IMR-90 (cell line): ENCODE measurements at places on chromosomes 1 and 21.
A peak's percentile ranks its signal among the peaks of the same experiment; 100 is the strongest.

GRCh38 chr1:165897326-165898303 lies 70.2 kb downstream of the UCK2 start:
- DNase-seq: peak; percentile 80

- DNase-seq: no peak
Observed at GRCh38 chr21:21179619-21180298, 181.6 kb downstream of the NCAM2 start.

DNA sequence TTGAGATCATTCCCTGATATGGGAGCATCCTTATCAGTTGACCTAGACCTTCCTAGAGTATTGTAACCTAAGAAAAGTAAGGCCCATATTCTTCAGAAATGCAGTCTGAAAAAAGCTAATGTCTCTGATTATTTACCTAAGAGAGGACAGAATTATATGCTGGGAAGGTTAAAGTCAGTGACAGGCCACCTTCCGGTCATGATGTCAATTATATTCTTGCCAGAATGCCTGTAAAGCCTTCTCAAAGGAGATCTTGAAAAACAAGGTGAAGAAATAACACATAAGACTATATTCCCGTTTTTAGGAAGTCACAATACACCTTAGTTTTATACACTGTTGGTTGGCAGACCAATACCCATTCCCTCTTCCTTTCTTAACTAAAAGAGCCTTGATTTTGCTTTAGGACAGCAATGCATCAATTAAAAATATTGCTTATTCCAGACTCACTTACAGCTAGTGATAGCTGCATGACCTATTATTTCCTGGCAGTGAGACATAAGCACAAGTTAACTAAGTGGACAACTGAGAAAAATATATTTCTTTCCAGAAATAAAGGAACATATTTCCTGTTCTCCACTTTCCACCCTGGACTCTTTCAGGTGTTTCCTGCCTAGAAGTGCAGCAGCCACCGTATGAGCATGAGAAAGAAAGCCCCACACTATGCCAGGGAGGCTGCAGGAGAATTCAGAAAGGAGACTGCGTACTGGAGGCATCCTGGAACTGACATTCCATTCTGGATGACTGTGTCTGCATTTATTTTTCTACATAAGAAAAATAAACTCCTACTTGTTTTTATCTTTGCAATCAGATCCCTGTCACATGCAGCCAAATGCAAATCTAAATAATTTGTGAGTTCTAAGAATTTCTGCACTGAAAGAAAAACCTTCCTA lies 332.9 kb upstream of the PTBP2 start:
- peak; percentile 87 for DNase-seq

DNA sequence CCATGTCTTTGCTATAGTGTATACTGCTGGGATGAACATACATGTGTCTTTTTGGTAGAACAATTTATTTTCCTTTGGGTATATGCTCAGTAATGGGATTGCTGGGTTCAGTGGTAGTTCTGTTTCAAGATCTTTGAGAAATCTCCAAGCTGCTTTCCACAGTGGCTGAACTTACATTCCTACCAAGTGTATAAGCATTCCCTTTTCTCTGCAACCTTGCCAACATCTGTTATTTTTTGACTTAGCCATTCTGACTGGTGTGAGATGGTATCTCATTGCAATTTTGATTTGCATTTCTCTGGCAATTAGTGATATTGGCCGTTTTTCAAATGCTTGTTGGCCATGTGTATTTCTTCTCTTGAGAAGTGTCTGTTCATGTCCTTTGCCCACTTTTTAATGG lies 37.5 kb upstream of the ANGPTL1 start:
- DNase-seq: peak; percentile 58
